Esophagus mucosa (tissue), 1 donor: ENCODE measurements at places on chromosomes 7 and 10. TPM values are rescaled to one million over a fixed set of nuclear protein-coding genes. Genes with fewer than 3 reads are reported as not detected.

APBB1IP gene
- 1.4 TPM for total RNA-seq

DNA sequence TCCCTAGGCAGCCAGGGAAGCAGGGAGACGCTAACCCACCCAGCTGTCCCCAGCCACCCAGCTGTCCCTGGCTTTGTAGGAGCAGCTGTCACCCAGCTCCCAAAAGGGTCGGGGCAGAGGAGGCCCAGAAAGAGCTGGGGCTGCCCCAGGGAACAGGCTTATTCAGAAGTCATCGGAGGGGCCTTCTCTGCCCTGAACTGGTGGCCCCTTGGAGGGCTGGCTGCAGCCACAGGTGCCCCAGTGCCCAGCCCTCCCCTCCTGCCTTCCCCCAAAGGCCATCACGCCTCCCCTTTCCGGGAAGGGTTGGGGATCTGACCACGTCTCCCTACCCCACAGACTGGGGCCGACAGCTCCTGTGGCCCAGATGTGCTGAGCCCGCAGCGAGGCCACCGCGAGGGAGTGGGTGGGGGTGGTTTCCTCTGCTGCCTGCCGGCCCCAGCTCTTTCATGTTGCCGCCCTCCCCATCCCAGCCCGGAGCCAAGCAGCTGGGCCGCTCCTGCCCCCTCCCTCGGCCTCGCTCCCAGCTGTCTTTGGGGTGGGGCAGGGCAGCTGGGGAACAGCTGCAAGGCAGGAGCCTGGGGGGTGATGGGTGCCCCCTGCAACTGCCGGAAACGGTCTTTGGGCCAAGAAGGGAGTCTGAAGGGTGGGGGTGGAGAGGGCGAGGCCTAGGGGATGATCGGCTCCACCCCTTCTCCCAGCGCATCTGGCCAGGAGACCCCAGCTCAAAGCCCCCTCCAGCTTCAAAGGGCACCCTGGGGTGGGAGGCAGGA is 16.8 kb downstream of the TRIM8 start:
- ATAC-seq, result peak; percentile 44

GPNMB gene
- total RNA-seq, result 125 TPM

DNA sequence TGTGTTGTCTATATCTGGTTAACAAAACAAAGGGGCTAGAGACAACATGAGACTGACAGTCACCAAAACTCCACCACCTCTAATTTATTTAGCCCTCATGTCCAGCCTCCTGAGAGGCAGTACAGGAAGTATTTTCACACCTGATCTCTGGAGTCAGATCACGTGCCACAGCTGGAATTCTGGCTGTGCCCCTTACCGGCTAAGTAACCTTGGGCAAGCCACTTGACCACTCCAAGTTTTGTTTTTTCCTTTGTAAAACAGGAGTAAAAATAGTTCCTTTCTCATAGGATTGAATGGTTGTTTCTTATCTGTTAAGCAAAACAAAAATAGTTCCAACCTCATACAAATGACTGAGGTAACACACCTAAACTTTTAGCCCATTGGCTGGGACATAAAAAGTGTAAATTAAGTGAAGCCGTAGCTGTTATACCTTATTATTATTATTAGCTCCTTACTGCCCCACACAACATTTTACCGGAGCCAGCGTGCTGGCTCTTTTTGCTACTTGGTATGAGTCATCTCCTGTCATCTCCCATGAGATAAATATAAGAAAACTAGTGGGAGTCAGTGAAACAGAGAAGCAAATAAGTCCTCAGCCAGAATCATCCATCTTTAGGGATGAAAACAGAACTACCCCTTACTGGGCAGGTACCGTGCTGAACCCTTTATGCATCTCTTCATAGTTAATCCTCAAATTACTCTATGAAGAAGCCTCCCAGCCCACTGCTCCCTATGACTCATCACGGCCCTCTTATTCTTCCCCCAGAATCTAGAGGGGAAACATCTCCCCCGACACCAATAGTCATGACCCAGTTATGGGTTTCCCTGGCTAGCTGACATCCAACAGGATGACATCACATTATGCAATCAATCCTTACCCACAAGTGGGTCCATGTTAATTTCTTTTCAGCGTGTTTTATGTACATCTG is 44.9 kb downstream of the PPP1R3C start:
- ATAC-seq, result no peak

GRCh38 chr7:158646766-158647474 is 57.7 kb downstream of the NCAPG2 start:
- no peak for ATAC-seq

SLC18A3 gene
- total RNA-seq, result not detected

DNA sequence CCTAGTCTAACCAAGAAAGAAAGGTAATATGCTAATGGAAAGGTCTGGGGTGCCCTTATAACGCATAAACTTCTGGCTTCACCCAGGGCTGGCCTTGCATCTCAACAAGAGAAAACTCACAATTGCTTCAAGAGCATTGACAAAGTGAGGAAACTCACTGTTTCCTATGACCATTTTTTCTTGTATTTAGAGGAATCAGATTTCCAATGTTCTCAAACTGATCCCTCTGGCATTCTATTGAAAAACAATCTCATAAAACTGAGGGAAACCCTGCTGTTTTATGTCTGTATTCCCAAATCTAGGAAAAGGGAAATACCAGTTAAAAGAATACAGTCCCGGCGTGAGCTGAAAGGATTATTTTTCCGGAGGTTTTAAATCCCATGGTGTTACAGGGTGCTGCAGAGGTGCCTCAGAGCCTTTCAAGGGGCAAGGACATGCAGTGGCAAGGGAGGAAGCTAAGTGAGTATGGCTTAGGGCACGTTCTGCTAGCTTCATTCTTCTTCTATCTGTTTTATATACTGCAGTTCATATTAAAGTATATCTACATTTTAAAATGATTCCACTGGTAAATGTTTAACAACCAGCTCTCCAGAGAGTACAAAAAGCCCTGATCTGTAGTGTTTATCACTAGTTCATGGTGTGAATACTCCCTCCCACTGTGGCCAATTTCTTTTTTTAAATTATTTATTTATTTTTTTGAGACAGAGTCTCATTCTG is 68.7 kb downstream of the CAV1 start:
- no peak for ATAC-seq

- no peak for ATAC-seq
Observed at GRCh38 chr7:81743665-81744064, 26.2 kb downstream of the HGF start.

GRCh38 chr7:20232848-20233247 is 15.7 kb upstream of the MACC1 start:
- no peak for ATAC-seq

TRPV5 gene
- total RNA-seq, result not detected

DNA sequence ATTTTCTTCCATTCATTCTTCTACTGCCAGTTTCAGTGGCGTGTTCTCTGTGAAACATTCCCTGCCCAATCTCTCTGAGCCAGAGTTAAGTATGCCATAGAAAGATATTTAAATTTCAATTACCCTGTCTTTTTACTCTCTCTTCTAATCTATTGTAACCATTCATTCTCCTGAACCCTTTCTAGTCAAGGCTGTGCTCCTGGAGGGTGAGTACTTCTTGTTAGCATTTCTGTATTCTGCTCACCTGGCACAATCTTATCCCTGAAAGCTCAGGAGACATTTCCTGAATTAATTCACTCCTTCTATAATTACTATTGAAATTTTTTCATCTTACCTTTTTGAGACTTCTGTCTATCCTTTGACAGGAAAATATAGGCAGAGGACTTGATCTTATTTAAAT is 271.7 kb downstream of the HGF start:
- no peak for ATAC-seq

DNA sequence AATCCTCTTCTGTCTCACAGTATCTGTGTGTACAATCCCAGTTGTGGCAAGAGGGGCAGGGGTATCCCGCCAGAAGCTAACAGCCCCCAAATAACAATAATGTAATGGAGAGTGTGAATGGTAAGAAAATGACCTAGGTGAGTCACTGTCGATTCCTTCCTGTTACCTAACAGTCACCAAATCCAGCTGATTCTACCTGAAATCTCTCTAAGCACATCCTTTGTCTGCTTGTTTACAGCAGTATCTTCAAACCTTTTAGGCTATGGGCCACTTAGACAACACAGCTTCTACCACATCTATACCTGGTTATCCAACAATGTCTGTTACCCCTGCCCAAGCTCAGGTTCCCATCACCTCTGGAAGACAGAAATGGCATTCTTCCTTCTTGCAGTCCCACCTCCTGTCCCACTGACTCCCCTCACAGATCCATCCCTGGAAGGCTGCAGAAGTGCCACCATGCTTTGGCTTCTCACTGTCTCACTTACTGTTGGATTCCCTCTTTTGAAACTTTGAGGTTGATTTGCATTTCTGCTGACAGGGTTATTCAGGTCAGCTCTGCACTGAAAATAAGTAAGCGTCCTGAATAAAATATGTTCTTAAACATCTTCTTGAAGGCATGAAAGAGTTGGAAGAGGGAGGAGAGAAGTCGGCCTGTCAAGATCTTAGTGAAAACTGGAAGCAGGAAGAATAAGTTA is 13.1 kb downstream of the PIP4K2A start:
- no peak for ATAC-seq

NXPH1 gene
- not detected for total RNA-seq

- ATAC-seq, result no peak
Observed at GRCh38 chr7:50507898-50508470, 57.2 kb downstream of the DDC start.

- ATAC-seq, result peak; percentile 72
Observed at GRCh38 chr7:30445770-30446169, 32.8 kb downstream of the NOD1 start.

DNA sequence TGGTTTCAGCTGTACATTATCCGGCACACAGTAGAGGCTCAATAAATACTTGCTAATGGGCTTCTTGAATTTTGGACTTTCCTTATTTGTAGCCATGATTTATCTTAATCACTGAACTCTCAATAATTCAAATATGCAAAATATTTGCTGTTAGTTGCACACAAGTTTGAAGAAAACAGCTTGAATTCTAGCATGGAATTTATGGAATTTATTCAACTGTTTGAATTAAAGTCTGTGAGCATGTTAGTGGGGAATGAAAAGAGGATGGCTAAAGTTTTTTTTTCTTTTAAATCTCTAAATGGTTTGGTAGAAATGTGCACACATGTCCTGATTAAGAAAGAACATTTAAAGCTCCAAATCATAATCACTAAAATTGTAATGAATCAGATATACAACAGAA is 42.5 kb downstream of the SIRT1 start:
- no peak for ATAC-seq

GRCh38 chr10:111739125-111739873 is 444.3 kb downstream of the GPAM start:
- ATAC-seq, result no peak

DNA sequence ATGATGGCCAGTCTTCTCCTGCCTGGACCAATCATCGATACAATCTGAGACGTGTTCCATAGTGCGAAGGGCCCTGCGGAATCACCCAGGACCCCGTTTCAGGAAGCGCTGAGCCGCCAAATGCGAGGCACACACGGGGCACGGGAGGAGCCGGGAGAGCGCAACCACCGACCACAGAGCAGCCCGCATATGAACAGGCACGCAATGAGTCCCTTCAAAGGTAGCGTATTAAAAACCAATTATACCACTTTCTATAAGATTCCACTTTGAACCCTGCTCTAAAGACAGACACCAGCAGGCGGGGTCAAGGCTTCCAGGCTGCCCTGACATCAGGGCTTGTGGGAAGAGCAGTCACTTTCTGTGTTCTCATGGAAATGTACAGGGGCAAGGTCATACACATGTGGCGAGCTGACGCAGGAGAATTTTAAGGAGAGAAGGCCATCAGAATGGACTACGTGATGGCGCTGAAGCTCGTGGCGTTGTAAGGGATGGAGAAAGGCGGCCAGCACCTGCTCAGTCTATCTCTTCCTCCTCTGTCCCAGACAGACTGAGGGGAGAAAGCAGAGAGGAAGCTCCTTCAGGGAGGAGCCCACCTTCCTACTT is 46.2 kb downstream of the AMZ1 start:
- no peak for ATAC-seq

DNA sequence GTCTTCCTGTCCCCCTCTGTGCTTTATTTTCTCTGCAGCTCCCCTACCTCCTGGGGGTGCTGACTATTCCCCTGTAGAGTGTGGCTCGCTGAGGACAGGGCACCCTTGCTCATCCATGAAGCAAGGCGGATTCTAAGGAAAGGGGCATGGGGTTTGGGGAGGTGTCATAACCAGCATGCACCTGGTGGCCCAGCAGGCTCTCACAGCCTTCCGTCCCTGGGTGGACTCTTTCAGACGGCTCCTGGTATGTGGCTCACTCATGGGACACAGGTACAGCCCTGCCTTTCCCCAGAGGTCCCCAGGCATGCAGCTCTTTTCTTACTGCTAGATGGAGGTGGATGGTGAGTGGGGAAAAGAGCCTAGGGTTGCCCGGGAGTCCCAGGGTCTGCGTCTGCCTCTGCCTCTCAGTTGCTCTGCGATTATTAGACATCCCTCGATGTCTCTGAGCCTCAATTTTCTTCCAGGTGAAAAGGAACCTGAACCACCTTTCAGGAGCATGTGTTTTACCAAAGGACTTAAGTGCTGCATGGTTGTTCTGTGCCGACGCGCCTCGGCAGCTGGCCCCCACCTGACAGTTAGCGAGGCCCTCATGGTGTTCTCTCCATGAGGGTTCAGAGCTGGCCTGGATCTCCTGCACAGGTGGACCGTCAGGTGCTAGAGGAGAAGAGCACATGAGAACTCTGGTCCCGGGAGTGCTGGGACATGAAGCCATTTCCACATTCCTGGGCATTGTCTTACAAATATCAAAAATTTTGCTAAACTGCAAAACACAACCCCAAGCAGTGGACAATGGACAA is 172.5 kb upstream of the SHH start:
- no peak for ATAC-seq

DNA sequence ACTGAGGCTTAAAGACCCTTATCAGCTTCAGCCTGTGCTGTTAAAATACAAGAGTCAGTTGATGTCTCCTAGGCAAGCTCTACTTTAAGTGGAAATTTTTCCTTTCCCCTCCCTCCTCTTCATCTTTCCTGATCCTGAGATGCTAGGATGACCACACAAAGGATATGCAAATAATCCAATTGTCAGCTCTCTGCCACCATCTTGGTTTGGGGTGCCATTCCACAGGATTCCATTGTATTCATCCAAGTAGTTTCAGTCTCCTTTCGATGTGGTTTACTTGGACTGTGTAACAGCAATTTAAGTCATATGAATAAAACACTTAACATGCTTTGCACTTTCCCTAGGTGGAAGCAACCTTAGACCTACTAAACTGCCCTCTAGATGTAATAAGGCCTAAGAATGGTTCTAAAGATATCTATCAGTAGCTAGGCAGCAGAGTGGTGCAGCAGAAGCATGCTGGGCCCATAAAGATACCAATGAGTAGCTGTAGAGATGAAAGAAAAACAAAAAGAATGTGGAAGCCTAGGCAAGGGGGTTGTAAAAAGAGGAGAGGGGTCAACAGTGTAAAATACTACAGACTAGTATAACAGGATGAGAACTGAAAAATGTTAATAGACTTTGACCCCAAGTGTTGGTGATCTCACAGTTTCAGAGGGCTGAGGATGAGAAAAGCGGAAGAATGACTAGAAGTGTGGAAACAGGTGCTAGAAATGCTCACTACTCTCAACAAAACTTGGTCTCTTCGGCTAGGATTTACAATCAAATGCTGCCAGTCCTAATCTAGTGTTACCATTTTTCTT is 2.4 kb upstream of the CFAP69 start:
- ATAC-seq, result no peak

- no peak for ATAC-seq
Observed at GRCh38 chr10:67657775-67658174, 38.2 kb downstream of the CTNNA3 start.

STAG3 gene
- total RNA-seq, result 0.48 TPM

CD36 gene
- 4.2 TPM for total RNA-seq
